ENCODE measurements at places on chromosomes 3 and 15.

GRCh38 chr3:159629329-159630084, 359.1 kb upstream of the IL12A start:
- no peak for DNase-seq

- DNase-seq = no peak
These were observed 34.2 kb downstream of the GRIP2 start for GRCh38 chr3:14505803-14506500.

DNA sequence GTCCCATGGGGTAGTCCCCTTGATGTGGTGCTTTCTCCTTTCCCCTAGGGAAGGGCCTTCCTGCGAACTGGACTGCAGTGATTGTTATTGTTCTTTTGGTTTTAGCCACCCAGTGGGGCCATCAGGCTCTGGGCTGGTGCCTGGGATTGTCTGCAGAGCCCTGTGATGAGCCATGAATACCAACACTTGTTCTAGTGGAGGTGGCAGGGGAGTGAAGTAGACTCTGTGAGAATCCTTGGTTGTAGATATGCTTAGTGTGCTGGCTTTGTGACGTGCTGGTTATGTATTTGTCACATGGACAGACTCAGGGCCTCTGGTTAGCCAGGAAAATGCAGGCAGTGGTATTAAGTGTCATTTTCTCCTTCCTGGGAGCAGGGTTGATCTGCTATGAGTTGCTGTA, 51.8 kb upstream of the NDUFB4 start:
- DNase-seq = no peak

- DNase-seq = no peak
These were observed 62.8 kb downstream of the CHD2 start for GRCh38 chr15:92962914-92963313.

DNA sequence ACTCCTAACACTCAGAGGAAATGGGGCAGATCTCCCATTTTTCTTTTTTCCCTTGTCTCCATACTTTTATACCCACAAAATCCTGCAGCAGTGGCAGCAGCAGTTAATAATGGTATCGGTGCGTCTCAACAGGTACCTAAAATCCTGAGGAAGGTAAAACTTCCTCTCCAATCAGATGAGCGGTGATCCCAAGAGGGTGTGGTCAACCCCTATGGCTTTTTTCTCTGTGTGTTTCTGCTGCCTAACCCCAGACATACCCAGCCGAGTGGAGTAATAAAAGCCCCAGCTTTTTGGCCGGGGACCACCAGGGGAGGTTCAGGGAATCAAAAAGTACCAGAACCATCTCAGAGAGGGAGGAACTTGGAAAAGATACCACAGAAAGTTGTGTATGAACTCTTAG, 9.1 kb downstream of the GK5 start:
- DNase-seq = no peak

GRCh38 chr15:41605566-41605965, 46.6 kb downstream of the TYRO3 start:
- DNase-seq = no peak

GRCh38 chr3:3280396-3280795, 100.9 kb upstream of the CRBN start:
- no peak for DNase-seq

DNA sequence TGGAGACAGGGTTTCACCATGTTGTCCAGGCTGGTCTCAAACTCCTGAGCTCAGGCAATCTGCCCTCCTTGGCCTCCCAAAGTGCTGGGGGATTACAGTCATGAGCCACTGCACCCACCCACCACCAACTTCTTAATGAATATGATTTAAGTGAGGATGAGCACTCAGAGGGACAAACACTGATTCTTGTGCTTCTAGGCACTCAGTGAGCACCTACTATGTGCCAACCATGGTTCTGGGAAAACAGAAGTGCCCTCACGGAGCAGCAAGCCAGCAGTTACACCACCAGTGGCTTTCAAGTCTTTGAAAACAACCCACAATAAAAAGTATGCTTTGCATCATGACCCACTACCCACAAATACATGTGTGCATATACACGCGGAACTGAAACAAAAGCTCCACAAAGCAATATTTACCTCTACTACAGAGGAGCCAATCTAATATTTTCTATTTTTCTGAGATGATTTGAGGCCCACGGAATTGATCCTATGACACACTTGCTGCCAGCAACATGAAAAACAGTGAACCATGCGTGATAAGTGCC, 91.9 kb downstream of the MEGF11 start:
- DNase-seq = no peak

DNA sequence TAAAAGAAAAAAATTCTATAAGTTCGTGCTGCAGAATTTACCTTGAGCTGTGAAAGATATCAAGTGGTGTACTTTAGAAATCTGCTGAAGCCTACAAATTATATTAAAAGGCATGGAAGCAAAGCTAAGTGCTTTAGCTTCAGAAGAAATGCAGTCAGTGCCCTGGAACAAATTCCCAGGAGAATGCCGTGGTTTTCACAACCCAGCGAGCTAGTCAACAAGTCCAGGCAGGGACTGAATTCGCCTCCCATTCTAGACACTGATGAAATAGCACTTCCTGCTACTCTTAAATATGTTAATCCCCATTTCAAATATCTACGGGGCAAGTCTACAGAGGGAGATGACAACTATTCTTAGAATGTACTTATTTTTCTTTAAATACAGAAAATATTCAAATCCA, 326.4 kb upstream of the IGF1R start:
- DNase-seq = no peak

DNA sequence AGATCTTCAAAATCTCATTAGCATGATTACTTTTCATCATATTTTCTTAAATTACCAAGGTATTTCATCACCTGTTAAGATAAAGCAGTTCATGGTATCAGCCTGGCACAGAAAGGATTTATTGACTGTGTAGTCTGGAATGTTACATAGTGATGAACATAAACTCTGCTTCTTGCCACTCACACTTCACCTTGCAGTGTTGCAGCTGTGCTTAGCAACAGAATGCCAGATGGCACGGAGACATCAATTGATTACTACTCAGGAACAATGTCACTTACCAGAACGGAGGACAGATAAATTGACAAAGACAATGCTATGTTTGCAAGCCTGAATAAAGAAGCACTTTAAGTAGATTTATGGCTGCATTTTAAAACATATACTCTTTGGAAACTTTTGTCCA, 15.0 kb upstream of the BCHE start:
- DNase-seq = no peak

DNA sequence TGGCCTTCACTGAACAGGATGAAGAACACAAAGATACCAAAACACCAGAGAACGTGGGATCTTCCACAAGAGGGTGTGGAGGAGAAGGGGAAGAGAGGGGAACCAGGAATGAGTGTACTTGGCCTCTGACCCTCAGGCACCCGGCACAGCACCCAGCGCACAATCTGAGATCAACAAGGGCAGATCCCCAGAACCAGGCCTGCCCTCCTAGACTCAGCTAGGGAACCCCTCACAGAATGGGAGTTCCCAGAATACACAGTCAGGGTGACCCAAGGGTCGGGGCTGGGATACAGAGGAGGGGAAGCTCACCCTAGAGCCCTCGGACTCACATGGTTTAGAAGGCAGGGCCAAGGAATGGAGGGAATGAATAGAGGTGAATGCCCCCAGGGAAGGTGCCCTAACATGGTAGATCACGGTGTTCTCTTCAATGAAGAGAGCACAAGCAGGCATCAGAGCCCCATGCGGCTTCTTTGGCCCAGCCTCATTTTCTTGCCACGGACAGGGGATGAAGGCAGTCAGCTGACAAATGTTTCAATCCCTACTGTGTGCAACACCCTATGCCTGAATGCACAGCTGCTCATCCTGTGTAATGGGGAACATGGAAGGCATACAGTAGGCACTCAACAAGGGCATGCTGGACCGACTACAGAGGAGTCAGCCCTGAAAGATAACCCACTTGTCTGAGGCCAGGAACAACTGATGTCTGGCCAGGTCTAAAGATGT, 13.1 kb downstream of the BMF start:
- DNase-seq = no peak

- DNase-seq = no peak
These were observed 62.0 kb downstream of the MYO5A start for GRCh38 chr15:52466716-52467115.

GRCh38 chr15:57734860-57735259, 28.3 kb downstream of the POLR2M start:
- no peak for DNase-seq

- DNase-seq = no peak
These were observed 22.2 kb downstream of the TARS3 start for GRCh38 chr15:101702077-101702476.

DNA sequence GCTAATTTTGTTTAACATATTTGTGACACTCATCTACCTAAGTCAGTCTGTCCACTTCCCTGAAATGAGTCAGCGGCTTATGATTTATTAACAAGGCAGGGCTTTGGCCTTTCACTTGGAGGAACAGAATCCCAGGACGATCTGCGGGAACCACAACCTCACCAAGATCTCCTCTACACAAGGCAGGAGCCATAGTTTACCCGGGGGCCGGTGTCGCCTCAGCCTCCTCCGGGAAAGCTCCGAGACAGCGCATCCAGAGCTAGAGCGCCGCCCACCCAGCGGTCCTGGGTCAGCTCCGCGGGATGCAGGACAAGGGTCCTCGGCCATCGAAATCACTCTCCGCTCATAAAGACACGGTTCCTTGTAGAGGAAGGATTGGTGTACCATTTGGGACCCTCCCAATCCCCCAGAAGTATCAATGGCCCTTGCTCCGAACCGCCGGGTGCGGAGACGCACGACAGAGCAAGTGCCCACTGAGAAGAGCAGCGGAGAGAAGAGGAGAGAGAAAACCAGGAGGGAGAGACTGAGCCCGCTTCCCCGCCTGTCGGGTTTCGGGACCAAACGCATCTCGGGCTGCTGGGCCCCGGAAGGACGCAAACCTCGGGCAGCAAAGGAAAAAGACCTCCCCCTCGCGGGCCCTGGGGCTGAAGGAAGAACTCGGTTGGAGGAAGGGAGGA, 13.1 kb upstream of the ALCAM start:
- no peak for DNase-seq

DNA sequence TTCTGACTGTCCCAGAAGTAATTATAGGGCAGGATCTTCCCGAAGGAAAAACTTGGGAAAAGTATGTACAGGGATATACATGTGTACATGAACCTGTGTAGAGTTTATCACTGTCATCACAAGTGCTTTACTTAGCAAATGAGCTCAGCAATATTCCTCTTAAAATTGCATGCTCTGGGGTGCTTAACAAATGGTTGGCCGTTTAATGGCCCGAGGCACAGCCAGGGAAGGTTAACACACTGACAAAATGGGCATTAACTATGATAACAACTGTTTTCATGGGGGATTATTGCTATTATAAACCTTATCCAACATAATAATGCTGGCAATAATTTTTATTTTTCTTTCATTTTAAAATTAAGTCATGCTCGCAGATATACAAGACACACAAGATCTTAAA, 459.3 kb downstream of the TUSC7 start:
- DNase-seq = no peak

GRCh38 chr3:16294844-16295243, 29.8 kb downstream of the OXNAD1 start:
- no peak for DNase-seq

DNA sequence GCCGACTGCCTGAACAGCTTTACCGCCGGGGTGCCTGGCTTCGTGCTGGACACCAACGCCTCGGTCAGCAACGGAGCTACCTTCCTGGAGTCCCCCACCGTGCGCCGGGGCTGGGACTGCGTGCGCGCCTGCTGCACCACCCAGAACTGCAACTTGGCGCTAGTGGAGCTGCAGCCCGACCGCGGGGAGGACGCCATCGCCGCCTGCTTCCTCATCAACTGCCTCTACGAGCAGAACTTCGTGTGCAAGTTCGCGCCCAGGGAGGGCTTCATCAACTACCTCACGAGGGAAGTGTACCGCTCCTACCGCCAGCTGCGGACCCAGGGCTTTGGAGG, 815 bp downstream of the SPINT1 start:
- DNase-seq = no peak

GRCh38 chr3:50924638-50925037, 249.9 kb downstream of the DOCK3 start:
- DNase-seq = no peak

GRCh38 chr3:47799733-47800132, 3.2 kb upstream of the DHX30 start:
- DNase-seq = no peak

DNA sequence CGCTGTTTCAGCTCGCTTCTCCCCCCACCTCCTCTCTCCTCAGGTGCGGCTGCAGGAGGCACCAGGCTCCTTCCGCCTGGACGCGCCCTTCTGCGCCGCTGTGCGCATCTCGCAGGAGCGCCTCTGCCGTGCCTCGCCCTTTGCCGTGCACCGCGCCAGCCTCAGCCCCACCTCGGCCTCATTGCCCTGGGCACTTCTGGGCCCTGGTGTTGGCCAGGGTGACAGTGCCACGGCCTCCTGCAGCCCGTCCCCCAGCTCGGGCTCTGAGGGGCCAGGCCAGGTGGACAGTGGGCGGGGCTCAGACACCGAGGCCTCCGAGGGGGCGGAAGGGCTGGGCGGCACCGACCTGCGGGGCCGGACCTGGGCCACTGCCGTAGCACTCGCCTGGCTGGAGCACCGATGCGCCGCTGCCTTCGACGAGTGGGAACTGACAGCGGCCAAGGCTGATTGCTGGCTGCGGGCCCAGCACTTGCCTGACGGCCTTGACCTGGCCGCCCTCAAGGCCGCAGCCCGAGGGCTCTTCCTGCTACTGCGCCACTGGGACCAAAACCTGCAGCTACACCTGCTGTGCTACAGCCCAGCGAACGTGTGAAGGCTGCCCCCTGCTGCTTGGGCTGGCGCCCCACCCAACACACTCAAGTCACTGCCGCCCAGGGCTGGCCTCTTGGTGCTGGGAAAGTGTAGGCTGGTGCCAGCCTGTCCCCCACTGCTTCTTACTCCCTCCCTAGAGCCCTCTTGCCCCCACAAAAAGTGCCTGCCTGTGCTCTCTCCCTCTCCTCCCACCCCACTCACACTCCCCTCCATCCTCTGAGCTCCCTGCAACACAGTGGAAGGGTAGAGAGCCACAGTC, 7.1 kb downstream of the ALG3 start:
- no peak for DNase-seq

DNA sequence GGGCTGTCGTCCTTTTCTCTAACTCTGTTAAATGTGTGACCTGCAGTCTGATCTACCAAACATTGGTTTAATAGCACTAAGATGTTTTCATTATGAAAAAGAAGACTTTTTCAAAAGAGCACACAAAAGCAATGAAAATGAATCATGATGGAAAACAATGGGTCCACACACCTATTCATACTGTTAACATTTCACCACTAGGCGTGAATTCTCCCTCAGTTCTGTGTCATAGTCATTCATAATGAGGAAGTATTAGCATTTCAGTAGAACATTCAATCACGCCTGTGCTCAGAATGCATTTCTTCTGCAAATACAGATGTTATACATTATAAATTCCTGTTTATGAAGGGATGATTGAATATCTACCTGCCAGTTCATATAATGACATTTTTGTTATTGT, 35.9 kb downstream of the EIF4E3 start:
- DNase-seq = no peak

DNA sequence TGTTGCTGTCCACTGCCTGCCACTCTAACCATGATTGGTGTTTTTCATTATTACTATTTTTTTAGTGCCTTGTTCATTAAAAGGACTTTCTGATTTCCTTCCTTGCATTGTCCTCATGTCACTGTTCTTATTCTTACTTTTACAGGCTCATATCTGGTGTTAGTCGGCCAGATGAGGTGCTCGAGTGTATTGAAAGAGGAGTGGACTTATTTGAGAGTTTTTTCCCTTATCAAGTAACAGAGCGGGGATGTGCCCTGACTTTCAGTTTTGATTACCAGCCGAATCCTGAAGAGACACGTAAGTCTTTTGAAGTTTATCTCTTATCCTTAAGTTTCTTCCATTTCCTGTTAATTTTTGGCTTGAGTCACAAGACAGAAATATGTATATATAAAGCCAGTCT, 23.2 kb downstream of the QTRT2 start:
- DNase-seq = no peak
